Umbilical cord (tissue), 2 donors: ENCODE measurements at places on chromosomes 13 and 19. TPM values are rescaled to one million over a fixed set of nuclear protein-coding genes. Genes with fewer than 3 reads are reported as not detected.
A peak's percentile ranks its signal among the peaks of the same experiment; 100 is the strongest.

DNA sequence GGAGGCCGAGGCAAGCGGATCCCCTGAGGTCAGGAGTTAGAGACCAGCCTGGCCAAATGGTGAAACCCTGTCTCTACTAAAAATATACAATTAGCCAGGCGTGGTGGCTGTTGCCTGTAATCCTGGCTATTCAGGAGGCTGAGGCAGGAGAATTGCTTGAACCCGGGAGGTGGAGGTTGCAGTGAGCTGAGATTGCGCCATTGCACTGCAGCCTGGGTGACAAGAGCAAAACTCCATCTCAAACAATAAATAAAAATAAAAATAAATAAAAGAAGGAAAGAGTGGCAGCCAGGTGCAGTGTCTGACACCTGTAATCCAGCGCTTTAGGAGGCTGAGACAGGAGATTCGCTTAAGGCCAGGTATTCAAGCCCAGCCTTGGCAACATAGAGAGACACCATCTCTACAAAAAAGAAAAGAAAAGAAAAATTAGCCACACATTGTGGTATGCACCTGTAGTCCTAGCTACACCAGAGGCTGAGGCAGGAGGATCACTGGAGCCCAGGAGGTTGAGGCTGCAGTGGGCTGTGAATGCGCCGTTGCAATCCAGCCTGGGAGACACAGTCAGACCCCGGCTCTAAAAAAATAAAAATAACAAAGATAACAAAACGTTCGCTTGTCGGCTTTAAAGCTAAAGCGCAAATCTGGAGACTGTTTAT lies 10.3 kb downstream of the ADAMTSL5 start:
- no peak for DNase-seq

DNA sequence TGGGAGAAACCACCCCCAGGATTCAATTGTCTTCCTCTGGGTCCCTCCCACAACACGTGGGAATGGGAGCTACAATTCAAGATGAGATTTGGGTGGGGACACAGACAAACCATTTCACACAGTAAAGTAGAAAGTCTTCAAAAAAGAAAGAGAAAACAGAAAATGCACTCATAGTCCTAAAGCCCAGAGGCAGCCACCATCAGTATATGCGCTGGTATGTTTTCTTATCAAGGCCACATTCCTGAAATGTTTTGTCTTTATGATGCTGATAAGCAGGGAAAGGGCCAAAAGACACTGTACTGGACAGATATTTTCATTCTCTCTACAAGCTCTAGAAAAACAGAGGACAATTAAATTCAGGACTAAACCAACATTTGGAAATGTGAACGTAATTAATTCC lies 375.8 kb upstream of the TSHZ3 start:
- peak; percentile 84 for DNase-seq

Gene PLEKHF1
- total RNA-seq, result 13.0 TPM

Gene FUT2
- total RNA-seq, result 0.72 TPM

Gene RYR1
- total RNA-seq, result 1.4 TPM

Gene HS6ST3
- 3.9 TPM for total RNA-seq

DNA sequence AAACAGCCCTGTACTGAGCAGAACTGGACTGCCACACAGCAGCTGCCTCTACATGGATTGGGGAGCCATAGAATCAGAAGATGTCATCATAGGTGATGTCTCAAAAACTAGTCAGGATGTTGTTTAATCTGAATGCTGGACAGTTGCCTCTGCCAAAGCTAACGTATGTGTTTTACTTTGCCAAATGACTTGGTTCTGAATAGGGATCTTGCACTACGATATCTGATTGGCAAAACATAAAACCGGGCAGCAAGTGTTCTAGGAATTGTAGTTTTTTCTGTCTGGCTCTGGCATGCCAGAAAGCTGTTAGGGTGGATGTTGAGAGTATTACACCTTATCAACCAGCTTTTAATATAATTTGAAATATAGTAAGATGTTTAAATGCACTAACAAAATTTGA lies 645.9 kb downstream of the GPC5 start:
- no peak for DNase-seq

Gene EID2
- 10.1 TPM for total RNA-seq

DNA sequence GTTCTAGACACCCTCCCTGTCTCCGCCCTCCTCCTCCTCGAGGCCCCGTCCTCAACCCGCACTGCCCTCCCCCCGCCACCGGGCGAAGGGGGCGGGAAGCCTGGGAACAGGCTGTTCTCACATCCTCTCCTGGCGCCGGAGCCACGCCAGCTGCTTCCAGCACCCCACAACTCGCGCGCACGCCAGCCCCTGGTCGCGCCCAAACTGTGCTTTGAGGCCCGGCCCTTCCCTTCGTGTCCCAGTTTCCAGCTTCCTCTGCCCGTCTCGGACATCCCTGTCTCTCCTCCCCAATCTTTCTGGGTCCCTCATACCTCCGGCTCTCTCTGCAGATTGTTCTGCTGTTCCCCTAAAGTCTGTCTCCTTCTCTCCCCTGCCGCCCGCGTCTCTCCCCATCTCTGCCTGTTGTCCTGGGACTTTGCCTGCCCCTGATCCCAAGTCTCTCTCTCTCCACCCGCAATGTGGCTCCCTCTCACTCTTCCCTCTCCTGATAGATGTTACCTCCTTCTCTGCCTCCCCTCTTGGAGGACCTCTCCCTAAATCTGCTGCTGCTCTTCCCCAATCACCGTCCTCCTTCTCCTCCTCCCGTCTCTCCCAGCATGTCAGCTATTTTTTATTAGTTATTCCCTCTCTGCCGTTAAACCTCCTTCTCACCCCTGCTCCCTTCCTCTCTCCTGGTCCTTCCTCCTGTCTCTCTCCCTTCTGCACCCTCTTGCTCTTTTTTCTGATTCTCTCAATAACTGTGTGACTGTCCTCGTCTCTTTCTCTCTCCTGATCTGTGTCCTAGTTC lies 14.2 kb downstream of the DPF1 start:
- peak; percentile 94 for DNase-seq

Gene KLK10
- total RNA-seq, result 0.24 TPM

DNA sequence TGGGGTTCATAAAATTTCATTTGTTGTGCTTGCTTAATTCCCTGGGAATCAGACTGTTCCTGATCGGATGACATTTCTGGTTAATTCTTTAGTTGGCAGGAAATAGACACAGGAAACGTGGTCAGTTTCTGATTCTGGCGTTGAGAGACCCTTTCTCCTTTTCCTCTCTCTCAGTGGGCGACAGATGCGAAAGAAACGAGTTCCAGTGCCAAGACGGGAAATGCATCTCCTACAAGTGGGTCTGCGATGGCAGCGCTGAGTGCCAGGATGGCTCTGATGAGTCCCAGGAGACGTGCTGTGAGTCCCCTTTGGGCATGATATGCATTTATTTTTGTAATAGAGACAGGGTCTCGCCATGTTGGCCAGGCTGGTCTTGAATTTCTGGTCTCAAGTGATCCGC lies 10.8 kb downstream of the LDLR start:
- no peak for DNase-seq

Gene ZIK1
- total RNA-seq, result 14.4 TPM

Gene CEACAM7
- total RNA-seq, result 3.6 TPM

- DNase-seq, result no peak
Measured at GRCh38 chr13:61833228-61833627, 417.6 kb upstream of the PCDH20 start.

Gene S1PR4
- total RNA-seq, result 1.7 TPM

DNA sequence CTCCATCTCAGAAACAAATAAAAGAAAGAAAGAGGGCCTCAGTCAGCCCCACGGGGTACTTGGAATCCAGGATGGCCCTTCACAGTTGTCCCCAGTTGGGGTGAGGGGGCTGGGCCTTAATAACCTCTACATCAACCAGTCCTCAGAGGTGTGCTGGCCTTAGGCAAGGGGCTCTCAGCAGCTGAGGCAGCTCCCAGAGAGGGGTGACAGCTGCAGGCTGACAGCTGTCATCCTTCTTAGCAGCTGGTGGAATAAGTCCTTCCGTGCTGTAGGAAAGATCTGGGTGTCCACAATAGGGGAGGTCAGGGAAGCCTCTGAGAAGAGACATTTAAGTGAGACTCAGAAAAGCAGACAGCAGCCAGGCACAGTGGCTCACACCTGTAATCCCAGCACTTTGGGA lies 7.4 kb downstream of the BCAM start:
- no peak for DNase-seq
